Amygdala (tissue), 56 donors: ENCODE measurements at places on chromosomes 5 and 9.

- DNase-seq = no peak
These were observed 28.0 kb downstream of the TLE1 start for GRCh38 chr9:81661339-81661738.

DNA sequence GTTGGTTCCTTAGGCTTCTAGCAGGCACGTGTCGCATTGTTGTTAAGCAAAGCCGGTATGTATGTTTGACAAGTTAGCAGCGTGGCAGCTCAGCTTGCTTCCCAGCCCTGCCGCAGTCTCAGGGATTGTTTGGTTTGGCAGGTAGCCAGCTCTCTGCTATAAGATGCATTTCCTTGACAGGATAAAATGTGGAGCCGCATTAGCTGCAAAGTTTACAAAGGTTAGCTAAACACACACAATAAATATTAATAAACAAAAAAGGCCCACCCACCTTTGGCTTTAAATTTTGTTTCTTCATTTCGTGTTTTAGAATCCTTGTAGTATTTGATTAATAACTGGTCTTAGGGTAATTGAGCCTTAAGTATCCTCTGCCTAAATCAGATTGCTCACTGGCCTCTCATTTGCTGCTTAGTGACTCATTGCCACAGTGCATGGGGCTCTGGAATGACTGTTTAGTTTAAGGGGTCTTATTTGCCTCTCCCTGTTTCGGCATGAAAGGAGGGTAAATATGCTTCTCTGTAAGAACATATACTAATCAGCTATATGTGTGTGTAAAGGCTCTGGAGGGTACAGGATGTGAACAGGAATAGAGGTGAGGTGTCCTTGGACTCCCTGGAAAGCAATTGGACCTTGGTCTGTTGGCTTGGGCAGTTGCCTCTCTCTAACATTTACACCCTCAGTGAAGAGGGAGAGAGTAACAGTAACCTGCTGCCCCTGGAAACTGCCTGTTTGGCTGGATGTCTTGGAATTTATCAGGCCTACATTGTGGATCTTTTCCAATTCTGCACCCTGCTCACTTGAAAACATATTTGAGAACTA is 122.0 kb downstream of the GDNF start:
- no peak for DNase-seq

- no peak for DNase-seq
These were observed 164.9 kb downstream of the SEMA6A start for GRCh38 chr5:116409591-116410296.

DNA sequence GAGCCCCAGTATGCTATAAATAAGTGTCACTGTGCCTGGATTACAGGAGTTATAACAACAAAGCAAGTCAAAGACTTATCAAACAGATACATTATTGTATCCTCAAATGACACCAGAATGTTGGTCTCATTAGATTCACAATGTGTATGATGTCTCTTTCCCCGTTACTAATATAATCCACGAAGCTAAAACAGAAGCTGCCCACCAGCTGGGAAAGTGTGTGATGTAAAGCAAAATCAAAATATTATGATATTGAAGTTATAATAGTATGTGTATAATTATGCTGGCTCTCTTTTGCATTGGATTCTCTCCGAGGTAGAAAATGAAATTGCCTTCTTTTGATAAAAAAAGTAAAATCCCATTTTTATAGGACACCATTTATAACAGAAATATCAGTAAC is 127.3 kb upstream of the MAN2A1 start:
- no peak for DNase-seq

DNA sequence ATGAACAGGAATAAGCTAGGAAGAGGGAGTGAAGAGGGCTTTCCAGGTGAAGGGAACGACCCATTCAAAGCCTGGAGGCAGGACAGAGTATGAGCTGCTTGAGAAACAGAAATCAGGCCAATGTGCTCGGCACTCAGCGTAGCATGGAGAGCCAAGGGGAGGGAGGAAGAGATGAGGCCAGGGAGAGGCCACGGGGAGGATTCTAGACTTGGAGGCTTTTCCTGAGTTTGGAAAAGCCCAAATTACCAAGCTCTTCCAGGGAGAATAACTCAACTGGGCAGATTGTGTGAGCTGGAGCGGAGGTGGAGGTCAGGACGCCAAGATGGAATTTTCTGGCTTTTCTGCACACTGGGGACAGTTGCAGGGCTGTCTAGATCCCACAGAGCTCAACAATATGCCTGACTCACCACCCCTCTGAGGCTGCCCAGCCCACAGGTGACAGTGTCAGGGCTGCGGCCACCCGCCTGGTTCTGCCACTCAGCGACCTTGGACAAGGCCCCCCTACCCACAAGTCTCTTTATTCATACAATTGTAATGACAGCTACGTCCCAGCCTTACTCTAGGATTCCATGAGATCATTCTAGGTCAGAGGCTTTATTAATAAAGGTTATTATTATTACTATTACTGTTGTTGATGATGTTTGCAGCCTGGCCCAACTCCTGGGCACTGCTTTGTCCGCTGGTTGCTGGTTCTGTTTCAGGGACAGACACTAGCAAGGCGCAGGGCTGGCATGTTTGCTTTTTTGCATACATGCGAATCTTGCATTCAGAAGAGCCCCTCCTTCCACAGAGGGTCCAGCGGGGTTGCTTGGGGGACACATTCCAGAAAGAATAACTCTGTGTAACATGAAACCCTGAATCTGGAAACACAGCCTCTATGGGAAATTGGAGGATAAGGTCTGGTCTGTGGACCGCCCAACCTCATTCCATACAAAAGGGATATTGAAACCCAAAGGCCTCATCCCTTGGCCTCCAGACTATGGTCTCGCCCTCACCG is 9.4 kb upstream of the LMX1B start:
- no peak for DNase-seq

- DNase-seq = no peak
These were observed 68.7 kb upstream of the UNC5A start for GRCh38 chr5:176741561-176742211.

DNA sequence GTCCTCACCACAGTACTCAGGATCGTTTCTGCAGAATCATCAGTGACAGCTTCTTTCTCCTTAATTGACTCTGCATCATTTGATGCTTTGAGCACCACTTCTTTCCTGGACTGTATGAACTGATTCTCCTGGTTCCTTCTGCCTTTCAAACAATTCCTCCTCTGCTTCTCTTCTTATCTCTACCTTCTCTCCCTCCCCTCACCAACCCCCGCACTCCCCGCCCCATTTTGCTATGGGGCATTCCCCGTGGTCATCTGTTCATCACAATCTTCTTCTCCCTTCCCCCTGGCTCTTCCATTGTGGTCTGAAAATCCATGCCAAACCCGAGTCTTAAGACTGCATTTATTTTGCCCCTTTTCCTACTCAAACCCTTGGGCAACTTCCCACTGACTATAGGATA is 57.9 kb downstream of the FAM78A start:
- no peak for DNase-seq

GRCh38 chr5:155700333-155700732 is 626.6 kb upstream of the SGCD start:
- DNase-seq = no peak

DNA sequence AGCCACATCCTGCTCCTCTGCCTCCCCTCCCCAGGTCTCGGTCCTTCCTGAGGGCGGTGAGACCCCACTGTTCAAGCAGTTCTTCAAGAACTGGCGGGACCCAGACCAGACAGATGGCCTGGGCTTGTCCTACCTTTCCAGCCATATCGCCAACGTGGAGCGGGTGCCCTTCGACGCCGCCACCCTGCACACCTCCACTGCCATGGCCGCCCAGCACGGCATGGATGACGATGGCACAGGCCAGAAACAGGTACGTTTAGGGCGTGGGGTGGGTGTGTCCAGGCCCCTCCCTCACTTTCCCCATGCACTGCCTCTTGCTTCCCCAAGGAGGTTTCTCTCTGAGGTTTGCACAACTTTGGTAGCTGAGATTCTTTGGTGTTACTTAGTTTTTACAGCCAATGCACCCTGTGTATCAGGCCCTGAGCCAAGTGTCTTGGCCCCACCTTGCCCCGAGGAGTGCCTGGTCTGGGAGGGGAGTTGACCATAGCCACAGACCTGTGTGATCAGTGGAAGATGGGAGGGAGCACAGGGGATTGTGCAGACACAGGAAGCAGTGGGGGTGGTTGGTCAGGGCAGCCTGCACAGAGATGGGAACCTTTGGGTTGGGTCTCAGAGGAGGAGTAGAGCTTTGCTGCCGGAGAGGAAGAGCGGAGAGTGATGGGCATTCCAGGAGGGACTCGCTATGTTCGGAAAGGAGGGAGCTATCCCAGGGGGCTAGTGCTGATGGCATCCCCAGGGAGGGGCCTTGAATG is 50.8 kb downstream of the GSN start:
- DNase-seq = no peak

DNA sequence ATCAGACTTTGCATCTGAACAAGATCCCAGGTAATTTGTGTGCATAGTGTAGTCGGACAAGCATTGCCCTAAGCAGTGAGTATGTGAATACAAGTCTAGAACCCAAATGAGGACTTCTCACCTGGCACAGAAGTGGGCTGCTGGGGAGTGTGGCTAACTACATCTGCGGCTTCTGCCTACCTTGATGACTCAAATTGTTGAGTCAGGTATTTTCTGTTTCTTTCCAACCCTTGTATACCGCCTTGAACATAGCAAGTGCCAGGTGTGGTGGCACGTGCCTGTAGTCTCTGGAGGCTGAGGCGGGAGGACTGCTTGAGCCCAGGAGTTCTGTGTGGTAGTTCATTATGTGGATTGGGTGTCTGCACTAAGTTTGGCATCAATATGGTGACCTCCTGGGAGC is 7.9 kb upstream of the JADE2 start:
- no peak for DNase-seq

DNA sequence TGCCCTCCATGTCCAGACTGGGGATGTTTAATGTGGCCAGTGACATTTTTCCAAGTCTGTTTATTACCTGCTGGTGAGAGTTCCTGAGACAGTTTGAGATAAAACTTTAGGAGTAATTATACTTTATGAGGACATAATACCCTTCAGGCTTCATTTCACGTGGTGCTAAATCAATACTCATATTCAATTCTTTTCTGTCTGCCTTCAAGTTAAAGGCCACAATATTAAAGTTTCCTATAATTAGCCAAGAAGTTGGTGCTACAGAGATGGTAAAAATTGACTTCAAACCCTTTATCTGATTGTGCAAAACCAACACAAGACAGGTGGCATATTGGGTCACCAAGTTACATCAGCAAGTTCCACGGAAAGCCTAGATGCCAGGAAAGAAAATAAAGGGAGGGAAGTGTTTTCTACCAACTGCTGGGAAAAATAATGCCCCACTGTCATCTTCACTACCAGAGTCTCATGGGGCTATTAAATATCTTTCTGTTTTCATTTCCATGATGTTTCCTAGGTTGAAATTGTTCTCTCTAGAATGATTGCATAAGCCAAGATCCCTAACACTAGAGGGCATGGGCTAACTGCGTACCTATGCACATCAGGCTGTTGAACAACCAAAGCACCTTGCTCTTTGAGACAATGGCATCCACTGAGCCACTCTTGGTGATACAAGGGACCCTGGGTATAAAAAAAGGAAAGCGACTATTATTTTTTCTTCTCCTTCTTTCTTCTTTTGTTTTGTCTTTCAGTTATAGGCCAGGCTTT is 68.7 kb downstream of the INSYN2B start:
- no peak for DNase-seq

DNA sequence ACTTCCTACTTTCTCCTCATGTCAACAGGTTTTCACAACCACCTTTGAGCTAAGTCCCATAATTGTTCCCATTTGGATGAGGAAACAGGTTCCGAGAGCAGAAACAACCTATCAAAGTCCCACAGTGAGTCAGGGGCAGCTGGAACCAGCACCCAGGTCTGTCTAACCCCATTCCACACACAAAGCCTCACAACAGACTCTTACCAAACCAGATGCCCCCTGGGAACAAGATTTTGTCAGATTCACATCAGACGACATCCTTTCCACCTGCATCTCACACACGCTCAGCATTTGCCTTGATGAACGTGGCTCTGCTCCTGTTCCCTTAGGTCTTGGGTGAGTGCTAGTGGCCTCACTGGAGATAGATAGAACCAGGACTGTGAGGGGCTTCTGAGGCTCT is 17.0 kb downstream of the SWI5 start:
- no peak for DNase-seq
